ENCODE measurements at places on chromosomes 5 and 9. TPM values are rescaled to one million over a fixed set of nuclear protein-coding genes. Genes with fewer than 3 reads are reported as not detected.

DNA sequence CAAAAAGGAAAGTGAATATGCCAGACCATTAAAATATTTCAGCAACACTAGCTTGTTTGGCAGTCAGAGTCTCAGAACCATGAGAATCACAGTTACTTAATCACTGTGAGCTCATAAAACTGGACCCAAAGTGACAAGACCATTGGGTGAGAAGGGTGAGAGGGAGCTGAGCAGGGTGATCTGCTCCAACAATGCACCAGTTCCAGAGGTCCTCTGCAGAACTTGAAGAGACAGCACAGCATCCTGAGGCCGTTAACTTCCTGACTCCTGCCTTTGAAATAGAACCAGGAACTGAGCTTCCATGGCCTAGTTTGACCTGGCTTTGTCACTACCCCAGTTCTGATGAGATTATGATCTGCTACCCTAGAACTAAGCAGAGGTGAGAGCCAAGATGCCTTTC is 57.4 kb downstream of the NFIB start:
- DNase-seq, result no peak
- no peaks in the 10 kb centered on the region for H3K27me3 ChIP-seq
- no peaks in the 10 kb centered on the region for H3K36me3 ChIP-seq

DNA sequence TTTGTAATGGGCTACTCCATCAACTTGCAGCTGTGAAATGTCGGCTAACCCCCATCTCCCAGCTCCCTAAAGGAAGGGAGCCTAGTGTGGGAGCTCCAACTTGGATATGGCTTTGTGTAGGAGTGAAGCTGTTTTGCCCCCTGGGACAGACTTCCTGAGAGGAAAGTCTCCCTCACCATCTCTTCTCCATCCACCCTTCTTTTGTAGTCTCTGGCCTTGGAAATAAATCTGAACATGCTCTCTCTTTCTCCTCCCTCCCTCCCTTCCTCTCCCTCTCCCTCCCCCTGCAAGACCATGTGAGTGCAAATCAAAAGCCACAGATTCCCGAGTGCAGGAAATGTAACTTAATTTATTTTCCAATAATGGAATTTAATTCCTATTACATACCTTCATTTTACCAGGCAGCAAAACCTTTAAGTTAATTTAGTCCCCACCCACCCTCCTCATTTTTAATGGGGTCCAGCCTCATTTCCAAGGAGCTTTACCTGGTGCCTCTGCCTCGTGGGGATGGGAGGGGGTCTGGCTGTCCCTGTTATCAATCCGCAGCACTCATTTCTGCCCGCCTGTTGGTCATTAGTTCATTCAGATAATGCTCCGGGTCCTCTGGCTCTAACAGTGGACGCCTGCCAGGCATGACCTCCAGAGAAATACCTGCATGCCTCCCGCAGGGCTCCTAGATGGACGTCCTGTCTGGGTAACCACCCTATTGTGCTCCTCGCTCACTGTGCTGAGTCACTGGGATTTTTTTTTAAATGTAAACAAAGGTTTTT is 122.9 kb upstream of the TAF11L2 start:
- H3K27me3 ChIP-seq, result no peaks in the 10 kb centered on the region
- no peak overlapping the region for H3K27ac ChIP-seq
- no peaks in the 10 kb centered on the region for H3K36me3 ChIP-seq
- H3K4me3 ChIP-seq, result no peak overlapping the region

DNA sequence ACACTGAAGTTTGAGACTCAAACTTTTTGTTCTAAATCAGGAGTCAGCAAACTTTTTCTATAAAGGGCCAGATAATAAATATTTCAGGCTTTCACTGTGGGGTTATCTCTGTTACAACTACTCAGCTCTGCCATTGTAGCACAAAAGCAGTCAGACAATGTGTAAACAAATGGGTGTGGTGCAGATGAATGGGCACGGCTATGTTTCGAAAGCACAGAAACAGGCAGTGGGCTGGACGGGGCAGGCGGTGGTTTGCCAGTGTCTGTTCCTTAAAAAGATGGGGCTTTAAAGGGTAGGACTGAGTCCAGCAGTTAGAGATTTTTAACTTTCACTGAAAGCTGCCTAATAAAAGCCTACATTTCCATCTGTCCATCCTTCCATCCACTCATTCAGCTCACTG is 48.9 kb downstream of the PFDN1 start:
- no peak overlapping the region for H3K4me3 ChIP-seq
- no peaks in the 10 kb centered on the region for H3K27me3 ChIP-seq
- no peak overlapping the region for H3K27ac ChIP-seq
- peak; percentile 35 for DNase-seq
- peaks cover 26% of the 10 kb centered on the region for H3K4me1 ChIP-seq
- H3K36me3 ChIP-seq, result no peaks in the 10 kb centered on the region

TERT gene
- polyA plus RNA-seq, result not detected

DNA sequence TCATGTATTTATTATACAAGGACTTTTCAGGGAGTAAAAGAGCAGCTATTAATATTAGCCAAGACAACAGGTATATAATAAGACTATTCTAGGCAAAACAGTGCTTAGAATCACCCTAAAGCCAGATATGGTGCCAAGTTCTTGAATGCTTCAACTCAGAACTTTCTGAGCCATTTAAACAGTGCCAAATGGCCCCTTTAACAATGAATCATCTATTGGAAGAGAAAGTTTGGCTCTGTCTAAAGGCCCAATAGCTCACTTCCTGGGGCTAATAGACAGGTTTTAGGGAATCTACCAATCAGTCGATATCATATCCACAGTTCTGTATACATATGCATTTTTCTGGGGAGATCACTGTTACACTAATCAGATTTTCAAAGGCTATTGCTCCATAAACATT is 42.9 kb downstream of the ZNF474 start:
- H3K27ac ChIP-seq, result no peak overlapping the region
- H3K36me3 ChIP-seq, result no peaks in the 10 kb centered on the region
- H3K27me3 ChIP-seq, result no peaks in the 10 kb centered on the region
- H3K4me1 ChIP-seq, result peaks cover 7% of the 10 kb centered on the region
- no peak for DNase-seq
- H3K4me3 ChIP-seq, result no peak overlapping the region

LTC4S gene
- 0.32 TPM for polyA plus RNA-seq

- peak; percentile 65 for DNase-seq
- no peaks in the 10 kb centered on the region for H3K27me3 ChIP-seq
- peaks cover 3% of the 10 kb centered on the region for H3K4me1 ChIP-seq
- H3K27ac ChIP-seq, result peak overlapping the region; percentile 96
Measured at GRCh38 chr9:95316794-95317118, 753 bp downstream of the FANCC start.

GRCh38 chr5:77957516-77957915 is 181.4 kb upstream of the TBCA start:
- H3K27ac ChIP-seq, result no peak overlapping the region
- no peaks in the 10 kb centered on the region for H3K4me1 ChIP-seq
- no peak overlapping the region for H3K4me3 ChIP-seq
- no peak for DNase-seq

DNA sequence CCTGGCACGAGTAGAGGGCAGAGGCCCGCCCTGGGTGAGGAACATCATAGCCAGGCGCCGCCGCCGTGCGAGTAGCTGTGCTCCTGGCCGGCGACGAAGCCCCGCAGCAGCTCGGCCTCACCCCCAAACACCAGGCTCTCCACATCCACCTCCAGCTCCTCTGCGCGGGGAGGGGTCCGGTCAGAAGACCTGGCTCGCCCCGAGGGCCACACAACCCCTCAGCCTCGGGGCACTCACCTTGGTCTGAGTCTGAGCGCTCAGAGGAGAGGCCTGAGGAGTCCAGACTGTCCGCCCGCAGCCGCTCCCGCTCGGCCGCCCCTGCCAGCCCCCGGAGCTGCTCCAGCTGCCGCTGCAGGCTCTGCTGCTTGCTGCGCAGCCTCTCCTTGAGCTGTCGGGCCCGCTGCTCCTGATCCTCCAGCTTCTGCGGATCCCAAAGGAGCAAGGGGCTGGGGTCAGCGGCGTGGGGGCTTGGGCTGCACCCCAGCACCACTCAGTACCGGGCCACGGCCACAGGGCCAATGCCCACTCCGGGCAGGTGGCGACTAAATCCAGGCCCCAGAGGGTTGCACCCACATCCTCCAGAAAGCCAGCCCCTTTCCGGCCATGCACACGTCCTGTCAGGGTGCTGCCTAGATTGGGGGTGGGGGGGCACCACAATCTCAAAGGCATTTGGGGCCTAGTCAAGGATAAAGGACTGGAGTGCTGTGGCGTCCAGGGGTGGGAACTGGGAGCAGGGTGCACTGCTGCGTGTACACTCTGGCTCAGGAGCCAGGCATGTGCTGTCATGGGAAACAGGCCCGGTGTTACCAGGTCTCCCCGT is 3.9 kb downstream of the MXD3 start:
- H3K36me3 ChIP-seq, result peaks cover 23% of the 10 kb centered on the region
- peaks cover 14% of the 10 kb centered on the region for H3K4me1 ChIP-seq
- H3K27ac ChIP-seq, result peak overlapping the region; percentile 4
- no peak overlapping the region for H3K4me3 ChIP-seq
- H3K27me3 ChIP-seq, result no peaks in the 10 kb centered on the region

DNA sequence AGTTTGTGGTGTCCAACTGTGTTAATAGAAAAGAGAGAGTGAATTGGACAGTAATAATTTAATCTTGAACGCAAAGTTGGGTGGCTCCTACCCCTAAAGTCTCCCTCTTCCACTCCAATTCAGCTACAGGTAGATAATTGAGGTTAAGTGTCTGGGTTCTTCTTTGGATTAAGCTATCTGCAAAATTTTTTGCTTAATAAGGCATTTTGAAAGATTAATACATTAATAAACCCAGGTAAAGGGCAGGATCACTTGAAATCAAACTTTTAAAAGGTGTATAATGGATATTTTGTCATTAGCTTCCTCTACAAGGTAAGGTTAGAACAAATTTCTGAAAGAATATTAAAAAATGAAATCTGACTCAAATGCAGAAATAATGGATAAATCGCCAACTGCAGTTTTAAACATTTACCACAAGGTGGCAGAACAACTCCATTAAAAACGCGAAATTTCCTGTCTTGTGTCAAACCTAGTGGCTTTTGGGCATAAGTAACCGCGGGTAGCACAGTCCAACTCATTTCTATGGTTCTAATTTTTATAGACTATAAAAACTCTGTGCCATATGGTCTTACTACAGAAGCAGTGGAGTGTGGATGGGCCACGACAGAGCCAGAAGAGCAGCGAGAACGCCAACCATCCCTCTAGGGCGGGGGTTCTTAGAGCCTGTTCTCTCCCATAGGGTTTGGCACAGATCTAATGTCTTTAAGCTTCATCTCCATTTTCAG is 276.5 kb downstream of the ARHGEF28 start:
- no peaks in the 10 kb centered on the region for H3K36me3 ChIP-seq
- no peak overlapping the region for H3K4me3 ChIP-seq
- no peaks in the 10 kb centered on the region for H3K27me3 ChIP-seq
- peak; percentile 80 for DNase-seq
- peak overlapping the region; percentile 15 for H3K27ac ChIP-seq

CCDC171 gene
- 0.55 TPM for polyA plus RNA-seq

- H3K4me1 ChIP-seq, result peaks cover 8% of the 10 kb centered on the region
- H3K4me3 ChIP-seq, result no peak overlapping the region
- peak; percentile 30 for DNase-seq
- no peaks in the 10 kb centered on the region for H3K36me3 ChIP-seq
- H3K27ac ChIP-seq, result peak overlapping the region; percentile 14
- H3K27me3 ChIP-seq, result no peaks in the 10 kb centered on the region
Measured at GRCh38 chr9:125886365-125886764, 139.2 kb downstream of the PBX3 start.

GRCh38 chr5:97102010-97102470 is 40.4 kb downstream of the LIX1 start:
- DNase-seq, result no peak
- H3K4me1 ChIP-seq, result no peaks in the 10 kb centered on the region
- peaks cover 2% of the 10 kb centered on the region for H3K27me3 ChIP-seq

- no peaks in the 10 kb centered on the region for H3K36me3 ChIP-seq
- no peak overlapping the region for H3K4me3 ChIP-seq
- no peak for DNase-seq
- H3K27me3 ChIP-seq, result no peaks in the 10 kb centered on the region
- H3K27ac ChIP-seq, result no peak overlapping the region
- H3K4me1 ChIP-seq, result peaks cover 2% of the 10 kb centered on the region
Measured at GRCh38 chr9:93226819-93227218, 42.9 kb downstream of the WNK2 start.

IL5 gene
- not detected for polyA plus RNA-seq

ZNF454 gene
- polyA plus RNA-seq, result 0.59 TPM
